Left kidney (tissue), 8 donors: ENCODE measurements at places on chromosomes 3 and 15.

- DNase-seq, result no peak
Observed at GRCh38 chr3:126432361-126433104, 37.8 kb downstream of the CFAP100 start.

DNA sequence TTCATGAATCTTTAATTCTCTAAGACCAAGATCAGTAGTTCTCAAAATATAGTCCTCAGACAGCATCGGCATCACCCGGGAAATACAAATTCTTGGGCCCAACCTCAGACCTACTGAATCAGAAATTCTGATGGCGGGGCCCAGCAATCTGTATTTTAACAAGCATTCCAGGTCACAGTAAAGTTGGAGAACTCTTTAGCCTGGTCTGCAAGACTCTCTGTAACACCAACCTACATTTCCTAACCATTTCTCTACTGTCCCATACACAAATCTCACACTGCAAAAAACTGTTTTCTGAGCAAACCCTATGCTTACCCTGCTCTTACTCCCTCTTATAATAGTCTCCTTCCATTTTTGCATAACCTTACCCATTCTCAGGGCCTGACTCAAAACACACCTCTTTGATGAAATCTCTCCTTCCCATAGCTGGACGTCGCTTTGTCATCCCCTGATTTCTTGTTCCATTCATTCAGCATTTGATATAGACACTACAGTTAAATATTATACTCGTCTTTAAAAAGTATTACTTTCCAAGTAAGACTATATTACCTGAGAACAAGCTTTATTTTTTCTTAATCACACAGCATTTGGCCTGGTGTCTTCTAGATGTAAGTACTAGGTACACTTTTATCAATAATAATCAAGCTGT, 83.3 kb upstream of the MYO5C start:
- no peak for DNase-seq

DNA sequence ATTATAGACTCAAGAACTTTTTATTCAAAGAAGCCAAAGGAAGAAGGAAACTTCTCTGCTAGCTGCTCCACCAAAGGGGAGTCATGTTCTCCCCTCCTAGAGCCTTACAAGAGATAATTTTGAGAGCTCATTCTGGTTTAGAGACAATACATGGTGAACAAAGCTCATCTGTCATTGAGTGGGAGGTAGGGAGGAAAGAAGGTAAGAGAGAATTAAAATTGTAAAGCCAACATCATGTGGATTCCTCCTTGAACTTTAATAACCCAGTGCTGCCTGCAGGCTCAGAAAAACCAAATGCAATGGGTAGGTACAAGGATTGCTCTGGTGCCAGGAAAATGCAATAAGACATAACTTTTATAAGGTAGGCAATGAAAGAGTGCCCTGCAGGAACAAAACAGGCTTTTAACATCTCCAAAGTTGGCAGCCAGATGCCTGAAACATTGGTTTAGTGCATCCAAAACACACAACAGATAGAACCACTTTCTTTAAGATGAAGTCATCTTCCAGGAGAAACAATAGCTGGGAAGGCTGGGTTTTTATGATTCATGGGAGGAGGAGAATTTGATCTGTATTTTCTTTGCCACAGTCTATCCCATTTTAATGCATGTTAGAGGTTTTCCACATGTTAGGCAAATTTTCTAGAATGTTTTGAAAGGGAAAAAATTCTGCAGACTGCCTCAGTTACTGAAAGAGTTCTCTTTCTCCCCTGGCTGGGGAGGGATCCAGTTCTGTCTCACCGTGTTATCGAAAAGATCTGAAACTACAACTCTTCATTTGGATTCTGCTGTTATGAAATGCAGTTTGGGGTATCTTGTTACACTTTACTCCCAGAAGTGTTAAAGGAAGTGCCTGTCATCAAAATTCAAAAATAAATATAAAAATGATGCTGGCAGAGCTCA, 11.3 kb upstream of the ARHGEF3 start:
- DNase-seq, result no peak

DNA sequence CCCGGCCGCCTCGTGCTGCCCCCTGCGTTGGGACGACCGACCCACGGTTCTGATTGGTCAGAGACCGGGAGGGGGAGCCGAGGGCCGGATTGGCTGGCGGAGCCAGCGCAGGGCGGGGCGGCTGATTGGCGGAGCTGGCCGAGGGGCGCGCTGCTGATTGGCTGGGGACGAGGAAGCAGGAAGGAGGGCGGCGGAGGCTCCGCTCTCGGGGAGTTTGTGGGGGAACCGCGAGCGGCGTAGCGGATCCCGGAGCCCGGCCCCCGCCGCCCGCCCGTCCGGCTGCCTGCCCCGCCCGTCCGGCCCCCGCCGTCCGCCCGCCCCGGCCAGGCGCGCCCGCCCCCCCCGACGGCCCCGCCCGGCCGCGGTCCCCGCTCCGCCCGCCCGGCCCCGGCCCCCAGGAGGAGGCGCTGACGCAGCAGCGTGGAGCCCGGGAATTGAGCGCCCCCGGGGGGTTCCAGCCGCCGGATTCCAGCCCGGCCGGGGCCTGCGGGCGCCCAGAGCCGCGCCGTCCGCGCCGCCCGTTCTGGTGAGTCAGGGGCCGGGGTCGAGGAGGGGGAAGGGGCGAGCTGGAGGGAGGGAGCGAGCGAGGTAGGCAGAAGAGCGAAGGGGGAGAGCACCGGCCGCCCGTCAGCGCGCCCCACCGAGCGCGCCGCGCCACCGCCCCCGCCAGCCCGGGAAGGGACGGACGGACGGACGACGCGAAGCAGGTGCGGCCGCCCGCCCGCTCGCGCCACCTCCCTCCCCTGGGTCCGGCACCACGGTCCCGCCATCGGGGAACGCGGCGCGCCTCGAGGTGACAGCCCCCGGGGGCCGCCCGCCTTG, at the start of gene BAHD1:
TSS of gene BAHD1 (plus strand) at position 211 of the 822 bp plus-strand sequence. CDS start 17,512 bp downstream, outside the sequence.
- peak; percentile 93 for DNase-seq

DNA sequence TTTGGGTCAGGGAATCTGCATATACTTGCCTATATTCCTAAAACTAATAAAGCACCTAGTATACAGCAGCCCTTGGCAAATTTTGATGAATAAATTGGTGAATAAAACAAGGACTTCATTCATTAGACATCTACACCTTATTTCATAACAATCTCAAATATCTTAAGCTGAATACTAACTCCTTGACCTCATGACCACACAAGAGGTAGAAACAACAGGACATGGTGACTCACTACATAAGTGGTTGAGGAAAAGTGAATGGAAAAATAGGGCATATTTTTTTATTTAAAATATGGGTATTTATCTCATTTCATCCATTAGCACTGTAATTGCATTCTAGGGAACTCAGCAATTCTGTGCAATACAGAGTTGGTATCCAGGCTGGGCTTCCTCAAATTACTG, 7.8 kb upstream of the STAC start:
- no peak for DNase-seq

- DNase-seq, result no peak
Observed at GRCh38 chr3:15638193-15638890, 36.8 kb downstream of the BTD start.

GRCh38 chr3:175743733-175744400, 884.7 kb downstream of the NAALADL2 start:
- DNase-seq, result no peak

GRCh38 chr15:65801229-65801805, 9.2 kb upstream of the DENND4A start:
- no peak for DNase-seq
